ENCODE measurements at places on chromosomes 11 and 22.

DNA sequence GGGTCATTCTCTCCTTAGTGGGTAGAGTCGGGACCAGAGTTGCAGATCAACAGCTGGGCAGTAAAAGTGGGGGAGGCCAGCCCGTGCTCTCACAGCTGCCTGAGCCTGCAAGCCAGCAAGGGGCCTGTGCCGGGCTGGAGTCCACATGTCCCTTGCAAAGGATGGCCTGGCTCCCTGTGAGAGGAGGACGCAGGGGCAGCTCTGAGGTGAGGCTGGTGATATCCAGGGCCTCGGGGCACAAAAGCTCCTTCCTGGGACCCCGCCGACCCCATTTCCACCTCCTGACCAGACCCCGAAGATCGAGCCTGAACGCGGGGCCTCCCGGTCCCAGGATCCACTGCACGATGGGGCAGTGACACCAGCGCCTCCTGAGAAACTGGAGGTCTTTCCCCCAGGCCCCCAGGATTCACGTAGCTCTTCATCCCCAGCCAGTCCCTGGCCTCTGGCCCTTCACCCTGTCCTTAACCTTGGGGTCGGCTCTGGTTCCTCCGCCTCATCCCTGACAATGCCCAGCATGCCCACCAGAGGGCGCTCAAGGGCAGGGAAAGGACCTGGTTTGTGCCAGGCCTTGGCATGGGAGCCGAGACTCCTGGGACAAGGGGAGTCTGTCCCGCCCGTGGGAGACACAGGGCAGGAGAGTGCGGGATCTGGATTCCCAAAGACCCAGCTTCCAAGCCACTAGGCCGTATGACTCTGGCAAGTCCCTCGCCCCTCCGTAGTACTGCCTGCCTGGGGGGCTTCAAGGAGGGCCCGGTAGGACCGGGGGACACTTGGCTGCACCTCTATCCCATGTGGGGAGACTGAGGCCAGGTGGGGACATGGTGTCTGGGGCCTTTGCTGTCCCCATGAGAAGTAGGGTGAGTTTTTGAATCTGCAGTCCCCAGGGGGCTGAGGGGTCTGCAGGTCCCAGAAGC is 17.8 kb upstream of the WNT7B start:
- peak; percentile 83 for DNase-seq

- peak; percentile 4 for DNase-seq
Observed at GRCh38 chr11:99370549-99371216, 349.9 kb downstream of the CNTN5 start.

- no peak for DNase-seq
Observed at GRCh38 chr11:92477686-92478085, 253.1 kb downstream of the FAT3 start.

- DNase-seq = no peak
Observed at GRCh38 chr22:46209262-46209661, 40.8 kb downstream of the CDPF1 start.

- DNase-seq = no peak
Observed at GRCh38 chr11:25602149-25602548, 729.8 kb upstream of the ANO3 start.

GRCh38 chr11:15101072-15101709 is 13.5 kb upstream of the INSC start:
- DNase-seq = peak; percentile 84

DNA sequence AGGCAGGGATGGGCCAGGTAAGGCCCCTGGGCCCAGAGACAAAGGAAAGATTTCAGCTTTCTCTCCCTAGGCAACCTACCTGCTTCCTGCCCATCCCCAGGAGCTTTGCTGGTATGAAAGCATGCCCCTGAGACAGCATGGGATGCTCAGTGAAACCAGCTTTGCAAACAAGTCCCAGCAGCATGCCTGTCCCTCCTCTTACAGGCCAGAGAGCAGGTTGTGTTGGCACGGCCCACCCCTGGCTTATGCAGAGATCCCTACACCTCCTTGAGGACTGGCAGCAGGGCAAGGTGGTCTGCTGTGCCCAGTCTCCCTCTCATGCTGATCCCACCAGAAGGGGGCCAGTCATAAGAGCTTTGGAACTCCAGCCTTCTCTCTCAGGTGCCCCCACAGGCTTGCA is 3.1 kb downstream of the SCN4B start:
- DNase-seq = no peak

GRCh38 chr11:7904917-7905316 is 26.2 kb downstream of the OR10A6 start:
- DNase-seq = peak; percentile 58

GRCh38 chr11:115808351-115808940 is 304.2 kb upstream of the CADM1 start:
- no peak for DNase-seq

- no peak for DNase-seq
Observed at GRCh38 chr11:68311160-68312116, 953 bp upstream of the LRP5 start.

- DNase-seq = peak; percentile 30
Observed at GRCh38 chr11:35650006-35650405, 12.6 kb upstream of the TRIM44 start.

DNA sequence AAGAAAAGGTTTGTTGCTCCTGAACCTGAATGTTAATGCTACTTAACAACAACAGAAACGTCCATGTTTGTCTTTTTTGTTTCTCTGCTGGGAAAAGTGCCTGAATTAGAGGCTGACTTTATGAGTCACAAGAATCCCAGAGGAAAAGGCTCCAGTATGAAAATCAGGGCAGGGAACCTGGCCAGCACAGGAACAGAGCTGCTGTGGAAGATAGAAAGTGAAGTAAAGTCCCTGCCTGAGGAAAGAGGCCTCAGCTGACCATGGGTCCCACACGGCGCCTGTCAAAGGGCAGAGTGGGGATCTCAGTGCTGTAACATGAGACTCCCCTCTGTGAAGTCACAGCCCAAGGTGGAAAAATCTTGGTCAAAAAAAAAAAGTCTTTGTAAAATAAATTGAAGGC is 632.3 kb upstream of the CCDC90B start:
- DNase-seq = no peak

DNA sequence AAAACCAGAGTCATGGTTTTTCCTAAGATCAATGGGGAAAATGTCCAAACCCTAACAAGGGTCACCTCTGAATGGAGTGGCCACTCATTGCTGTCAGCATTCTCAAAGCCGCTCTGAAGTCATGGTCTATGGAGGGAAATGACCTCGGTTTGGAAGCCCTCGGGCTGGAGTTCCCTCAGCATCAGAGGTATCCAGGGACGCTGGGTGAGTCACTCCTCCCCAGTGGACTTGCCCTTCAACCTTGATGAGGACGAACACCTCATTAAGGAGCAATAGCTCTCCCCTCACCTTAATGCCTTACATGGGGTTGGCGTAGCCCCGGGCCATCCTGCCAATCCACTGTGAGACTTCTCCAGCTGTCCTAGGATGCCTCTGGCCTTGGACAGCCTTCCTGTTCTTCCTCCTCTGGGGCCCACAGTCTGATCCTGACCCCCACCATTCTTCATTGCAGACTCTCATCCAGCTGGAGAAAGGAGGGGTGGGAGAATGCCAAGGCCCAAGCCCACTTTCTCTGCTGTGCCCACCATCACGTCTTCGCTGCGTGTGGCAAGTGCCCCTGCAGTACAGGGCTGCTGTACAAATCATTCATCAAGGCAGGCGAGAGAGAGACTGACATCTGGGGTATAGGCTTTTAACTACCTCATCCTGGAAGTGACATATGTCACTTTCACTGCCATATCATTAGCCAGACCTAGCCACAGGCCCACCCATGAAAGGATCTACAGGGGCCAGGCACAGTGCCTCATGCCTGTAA is 25.4 kb upstream of the MYH9 start:
- DNase-seq = no peak

DNA sequence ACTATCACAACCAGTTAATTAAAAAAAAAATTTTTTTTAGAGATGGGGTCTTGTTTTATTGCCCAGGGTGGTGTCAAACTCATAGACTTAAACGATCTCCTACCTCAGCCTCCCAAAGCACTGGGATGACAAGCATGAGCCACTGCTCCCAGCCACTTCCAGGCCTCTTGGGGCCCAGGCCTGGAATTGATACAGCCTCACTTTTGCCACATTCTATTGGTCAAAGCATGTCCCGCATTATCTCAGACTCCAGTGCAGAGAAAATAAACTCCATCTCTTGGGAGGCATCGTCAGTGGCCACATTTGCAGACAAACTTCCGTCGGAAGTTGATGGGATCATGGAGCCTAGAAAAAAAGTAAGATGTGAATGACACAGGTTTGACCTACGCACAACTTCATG is 9.4 kb upstream of the RASD2 start:
- DNase-seq = no peak

- no peak for DNase-seq
Observed at GRCh38 chr11:82529936-82530335, 203.7 kb downstream of the FAM181B start.

GRCh38 chr11:125304136-125304535 is 139.6 kb downstream of the PKNOX2 start:
- no peak for DNase-seq

DNA sequence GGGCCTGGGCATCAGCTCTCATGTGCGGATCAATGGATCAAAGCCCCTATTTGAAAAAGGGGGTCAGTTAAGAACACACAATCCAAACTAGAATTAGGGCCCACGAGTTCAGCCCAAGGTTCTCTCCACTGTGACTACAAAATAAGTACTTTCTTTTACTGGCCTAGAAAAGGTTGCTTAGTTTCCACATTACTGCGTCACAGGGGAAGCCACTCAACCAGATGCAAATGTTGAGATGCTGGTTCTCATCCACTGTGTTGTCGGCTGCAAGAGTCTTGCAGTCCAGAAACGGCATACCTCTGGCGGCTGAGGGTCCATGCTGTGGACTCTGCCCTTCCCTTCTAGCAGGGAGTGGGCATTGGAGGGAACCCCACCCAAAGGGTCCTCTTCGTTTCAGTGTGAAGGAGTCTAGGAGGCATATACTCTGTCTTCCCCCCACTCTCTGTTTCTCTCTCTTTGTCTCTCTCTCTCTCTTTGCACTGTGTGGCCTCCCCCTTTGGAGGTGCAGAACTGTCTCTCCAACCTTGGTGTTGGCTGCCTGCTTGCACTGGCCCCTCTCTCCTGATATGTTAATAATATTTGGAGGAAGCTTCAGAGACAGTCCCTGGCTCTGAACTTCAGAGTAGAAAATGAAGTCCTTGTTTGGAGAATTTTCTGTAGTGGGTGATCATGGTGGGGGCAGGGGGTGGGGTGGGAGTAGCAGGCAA is 99.0 kb upstream of the NNMT start:
- no peak for DNase-seq

DNA sequence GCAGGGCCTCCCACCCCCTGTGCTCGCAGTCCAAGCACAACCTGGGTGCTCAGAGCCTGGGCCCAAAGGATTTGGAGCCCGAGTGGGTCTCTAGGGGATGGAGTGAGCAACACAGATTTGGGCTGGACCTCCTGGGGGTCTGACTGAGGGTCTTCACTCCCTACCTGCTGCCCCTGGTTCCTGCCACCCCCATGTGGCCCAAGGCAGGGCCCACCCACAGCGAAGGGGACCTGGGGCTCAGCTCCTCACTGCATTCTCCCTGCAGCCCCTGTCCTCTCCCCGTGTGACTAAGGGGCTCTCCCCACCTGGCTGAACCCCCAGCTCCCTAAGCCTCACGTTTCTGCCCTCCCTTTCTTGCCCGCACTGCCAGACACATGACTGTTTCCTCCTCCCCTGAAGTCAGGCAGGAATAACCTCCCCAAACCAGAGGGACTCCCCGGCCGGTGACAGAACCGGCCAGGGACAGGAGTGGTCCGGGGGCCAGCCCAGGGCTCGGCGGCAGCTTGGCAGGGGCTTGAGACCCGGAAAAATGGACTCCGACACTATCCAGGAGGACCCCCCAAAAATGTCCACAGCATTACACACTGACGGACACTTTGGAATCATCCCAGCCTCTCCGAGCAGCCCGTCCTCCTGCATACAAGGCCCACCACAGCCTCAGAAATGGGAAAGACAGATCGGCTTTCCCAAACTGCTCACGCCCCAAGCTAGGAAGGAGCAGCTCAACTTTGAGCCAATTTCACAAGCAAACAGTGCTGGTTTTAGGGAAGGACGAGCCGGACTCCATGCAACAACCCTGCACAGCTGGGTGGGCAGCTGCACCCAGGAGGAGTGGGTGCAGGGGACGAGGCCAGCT is 57.8 kb downstream of the BRD1 start:
- DNase-seq = no peak

GRCh38 chr11:112179601-112180000 is 4.3 kb downstream of the BCO2 start:
- DNase-seq = no peak

- peak; percentile 90 for DNase-seq
Observed at GRCh38 chr22:48654492-48654891, 1173.2 kb downstream of the BRD1 start.

GRCh38 chr11:45881708-45882368 is 3.6 kb upstream of the MAPK8IP1 start:
- DNase-seq = no peak

DNA sequence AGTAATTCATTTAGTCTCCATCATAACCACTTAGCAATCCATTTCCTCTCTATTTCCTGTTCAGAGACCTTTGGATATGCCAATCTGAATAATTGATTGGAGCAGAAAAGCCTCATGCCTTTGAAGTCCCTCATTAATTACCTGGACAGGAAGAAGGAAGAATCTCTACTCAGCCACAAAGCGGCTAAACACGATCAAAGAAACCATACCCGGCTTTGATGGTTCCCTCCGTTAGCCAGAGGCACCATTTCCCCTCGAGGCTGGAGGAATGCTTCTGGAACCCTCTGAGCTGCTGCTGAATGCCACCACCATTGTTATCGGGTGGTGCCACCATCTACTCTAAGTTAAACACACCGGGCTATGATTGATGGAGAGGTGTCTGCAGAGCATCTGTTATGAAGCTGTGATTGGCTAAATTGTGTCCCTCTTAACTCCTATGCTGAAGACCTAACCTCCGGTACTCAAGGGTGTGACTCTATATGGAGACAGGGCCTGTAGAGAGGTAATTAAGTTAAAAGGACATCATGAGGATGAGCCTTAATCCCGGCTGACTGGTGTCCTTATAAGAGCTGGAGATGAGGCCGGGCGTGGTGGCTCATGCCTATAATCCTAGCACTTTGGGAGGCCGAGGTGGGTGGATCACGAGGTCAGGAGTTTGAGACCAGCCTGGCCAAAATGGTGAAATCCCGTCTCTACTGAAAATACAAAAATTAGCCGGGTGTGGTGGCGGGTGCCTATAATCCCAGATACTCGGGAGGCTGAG is 168.6 kb downstream of the CTTN start:
- DNase-seq = no peak

- DNase-seq = no peak
Observed at GRCh38 chr11:35089666-35090065, 49.3 kb upstream of the CD44 start.

- no peak for DNase-seq
Observed at GRCh38 chr11:30000986-30001750, 15.7 kb downstream of the KCNA4 start.
